Smooth muscle cell of trachea (primary cell): ENCODE measurements at places on chromosomes 11 and 22. TPM values are rescaled to one million over a fixed set of nuclear protein-coding genes. Genes with fewer than 3 reads are reported as not detected.

The C1QTNF4 gene
- total RNA-seq = 0.15 and 0.17 TPM in 2 replicates

The NOL12 gene
- 16.0 and 29.7 TPM in 2 replicates for total RNA-seq

The C2CD2L gene
- total RNA-seq = 1.9 and 4.0 TPM in 2 replicates

The APOL3 gene
- total RNA-seq = 25.2 and 45.2 TPM in 2 replicates

The NFRKB gene
- 22.7 and 24.6 TPM in 2 replicates for total RNA-seq

The SAA4 gene
- not detected in 2 replicates for total RNA-seq

The CCDC73 gene
- total RNA-seq = not detected in 2 replicates

The OR2D2 gene
- total RNA-seq = 0.29 and 0.50 TPM in 2 replicates

The OR8I2 gene
- total RNA-seq = not detected in 2 replicates

The ABCC8 gene
- not detected in 2 replicates for total RNA-seq

The DEUP1 gene
- not detected in 2 replicates for total RNA-seq

The ARHGAP20 gene
- total RNA-seq = 13.8 and 16.0 TPM in 2 replicates

The CTSW gene
- total RNA-seq = not detected in 2 replicates

The SCGB1D2 gene
- not detected in 2 replicates for total RNA-seq

The DHCR7 gene
- total RNA-seq = 37.2 and 44.8 TPM in 2 replicates

The FGF4 gene
- not detected in 2 replicates for total RNA-seq

The CCDC85B gene
- 168 and 233 TPM in 2 replicates for total RNA-seq

The PSMC3 gene
- total RNA-seq = 121 and 239 TPM in 2 replicates

The CHADL gene
- total RNA-seq = 0.73 and 5.0 TPM in 2 replicates

The ADM gene
- total RNA-seq = 569 and 1,122 TPM in 2 replicates

The SERGEF gene
- 20.5 and 25.1 TPM in 2 replicates for total RNA-seq

The KRTAP5-8 gene
- total RNA-seq = not detected in 2 replicates

The SLC16A8 gene
- total RNA-seq = 0.17 TPM in 1 of 2 replicates, not detected in the other

The EHF gene
- 0.15 and 0.33 TPM in 2 replicates for total RNA-seq

The PVALB gene
- not detected in 2 replicates for total RNA-seq

The ACCS gene
- total RNA-seq = 16.0 and 20.8 TPM in 2 replicates

The GGTLC3 gene
- not detected in 2 replicates for total RNA-seq

The HEPN1 gene
- not detected in 2 replicates for total RNA-seq

The FGF3 gene
- total RNA-seq = not detected in 2 replicates

The CARD18 gene
- not detected in 2 replicates for total RNA-seq

The FREY1 gene
- 0.44 and 2.3 TPM in 2 replicates for total RNA-seq

The MPPED2 gene
- total RNA-seq = 0.33 and 0.44 TPM in 2 replicates

The CNIH2 gene
- 0.15 and 0.17 TPM in 2 replicates for total RNA-seq

The GGT1 gene
- 0.44 and 2.6 TPM in 2 replicates for total RNA-seq

The MYBPC3 gene
- total RNA-seq = not detected in 2 replicates

The DPP3 gene
- total RNA-seq = 40.1 and 58.4 TPM in 2 replicates

The WBP2NL gene
- total RNA-seq = 0.73 and 1.7 TPM in 2 replicates

The SPDYC gene
- total RNA-seq = not detected in 2 replicates

The OR2AG1 gene
- total RNA-seq = not detected in 2 replicates

The UCP2 gene
- 4.1 and 8.9 TPM in 2 replicates for total RNA-seq

The LRRC74B gene
- total RNA-seq = under 0.01 TPM in 1 of 2 replicates, not detected in the other

The FDX1 gene
- 8.1 and 8.6 TPM in 2 replicates for total RNA-seq

The PRDX5 gene
- 202 and 213 TPM in 2 replicates for total RNA-seq

The ASCL2 gene
- not detected in 2 replicates for total RNA-seq

The CYP2D6 gene
- total RNA-seq = 0.15 and 0.33 TPM in 2 replicates

The CASP4 gene
- total RNA-seq = 116 and 179 TPM in 2 replicates

The HPS5 gene
- total RNA-seq = 39.0 and 39.7 TPM in 2 replicates

The KREMEN1 gene
- total RNA-seq = 8.3 and 13.9 TPM in 2 replicates

The OR4B1 gene
- total RNA-seq = not detected in 2 replicates

The TP53I11 gene
- total RNA-seq = 40.1 and 103 TPM in 2 replicates

The GGT5 gene
- total RNA-seq = 1.2 and 2.2 TPM in 2 replicates

The GRM5 gene
- total RNA-seq = not detected in 2 replicates

The ANGPTL5 gene
- total RNA-seq = 0.66 and 1.3 TPM in 2 replicates

The PPP6R2 gene
- 54.0 and 72.3 TPM in 2 replicates for total RNA-seq

The CHST1 gene
- total RNA-seq = 0.15 and 0.17 TPM in 2 replicates
